Substantia nigra (tissue), 51 donors: ENCODE measurements at places on chromosomes 3 and 15.

DNA sequence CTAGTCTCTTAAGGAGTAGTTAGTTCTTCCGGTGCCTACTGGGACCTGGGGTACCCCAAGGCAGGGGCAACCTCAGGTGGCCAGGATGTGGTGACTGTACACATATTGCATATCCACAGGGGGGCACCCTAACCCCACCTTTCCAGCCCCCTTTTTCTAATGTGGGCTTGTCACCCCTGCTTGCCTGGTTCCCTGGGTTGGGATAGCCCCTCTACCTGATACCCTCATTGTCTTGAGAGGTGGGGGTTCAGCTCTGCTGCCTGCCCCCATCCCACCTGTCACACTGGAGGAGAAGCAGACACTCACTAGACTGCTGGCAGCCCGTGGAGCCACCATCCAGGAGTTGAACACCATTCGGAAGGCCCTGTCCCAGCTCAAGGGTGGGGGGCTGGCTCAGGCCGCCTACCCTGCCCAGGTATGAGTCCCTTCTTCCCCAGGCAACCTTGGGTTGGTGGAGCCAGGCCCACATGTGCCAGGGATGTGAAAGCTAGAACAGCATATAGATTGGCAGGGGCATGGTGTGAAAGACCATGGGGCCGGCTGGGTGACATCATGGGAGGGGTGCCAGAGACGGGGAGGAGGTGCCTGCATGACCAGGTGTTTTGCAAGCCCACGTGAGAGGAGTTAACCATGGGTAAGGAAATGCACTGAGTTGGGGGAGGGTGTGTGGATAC lies 4.0 kb downstream of the GLYCTK start:
- no peak for DNase-seq

DNA sequence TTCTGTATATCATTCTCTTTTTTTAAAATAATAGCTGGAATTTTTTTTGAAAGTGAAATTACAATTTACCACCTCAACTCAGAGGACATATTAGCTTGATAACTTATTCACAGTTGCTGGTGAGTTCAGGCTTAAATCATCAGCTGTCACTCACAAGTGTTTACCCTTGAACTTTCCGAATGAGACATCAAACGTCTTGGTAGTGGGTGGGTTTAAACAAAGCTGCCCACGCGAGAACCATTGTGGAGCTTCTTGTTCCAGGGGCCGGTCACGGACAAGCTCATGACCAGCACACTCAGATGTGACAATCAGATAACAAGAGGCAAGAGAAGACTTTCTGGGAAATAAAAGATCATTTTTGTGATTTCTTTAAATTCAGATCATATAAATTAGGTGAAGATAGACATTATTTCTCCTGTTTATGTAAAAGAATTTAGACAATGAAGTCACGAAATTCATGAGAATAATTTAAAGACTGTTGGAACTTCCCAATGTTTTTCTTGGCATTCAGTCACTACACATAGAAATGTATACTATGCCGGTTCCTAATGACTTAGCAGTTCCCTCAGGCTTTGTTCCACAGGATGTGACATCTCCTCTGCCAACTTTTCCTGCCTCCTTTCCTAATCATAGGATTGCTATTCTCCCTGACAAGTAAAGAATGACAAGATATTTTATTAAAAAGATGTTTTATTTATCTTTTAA lies 29.3 kb downstream of the BTD start:
- DNase-seq: no peak

- no peak for DNase-seq
Observed at GRCh38 chr3:154177406-154177805, 56.2 kb downstream of the ARHGEF26 start.

GRCh38 chr3:70606018-70606417 lies 293.6 kb upstream of the MDFIC2 start:
- DNase-seq: no peak

GRCh38 chr15:33494306-33494705 lies 183.5 kb downstream of the RYR3 start:
- DNase-seq: no peak

GRCh38 chr3:151630938-151631441 lies 102.7 kb upstream of the AADACL2 start:
- no peak for DNase-seq

GRCh38 chr3:120093119-120093910 lies 932 bp downstream of the GSK3B start:
- DNase-seq: no peak

DNA sequence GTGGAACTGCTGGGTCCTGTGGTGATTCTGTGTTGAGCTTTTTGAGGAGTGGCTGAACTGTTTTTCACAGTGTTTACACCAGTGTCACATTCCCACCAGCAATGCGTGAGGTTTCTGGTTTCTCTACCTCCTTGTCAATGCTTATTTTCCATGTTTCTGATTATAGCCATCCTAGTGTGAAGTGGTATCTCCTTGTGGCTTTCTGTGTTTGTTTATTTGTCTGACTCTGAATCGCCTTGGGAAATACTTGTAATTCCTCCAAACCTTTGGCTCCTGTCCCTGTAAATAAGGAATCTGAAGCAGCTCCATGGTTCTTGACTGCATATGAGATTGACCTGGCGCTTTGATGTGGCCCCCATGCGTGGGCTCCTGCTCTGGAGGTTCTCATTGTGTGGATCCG lies 20.6 kb downstream of the FAN1 start:
- DNase-seq: no peak

DNA sequence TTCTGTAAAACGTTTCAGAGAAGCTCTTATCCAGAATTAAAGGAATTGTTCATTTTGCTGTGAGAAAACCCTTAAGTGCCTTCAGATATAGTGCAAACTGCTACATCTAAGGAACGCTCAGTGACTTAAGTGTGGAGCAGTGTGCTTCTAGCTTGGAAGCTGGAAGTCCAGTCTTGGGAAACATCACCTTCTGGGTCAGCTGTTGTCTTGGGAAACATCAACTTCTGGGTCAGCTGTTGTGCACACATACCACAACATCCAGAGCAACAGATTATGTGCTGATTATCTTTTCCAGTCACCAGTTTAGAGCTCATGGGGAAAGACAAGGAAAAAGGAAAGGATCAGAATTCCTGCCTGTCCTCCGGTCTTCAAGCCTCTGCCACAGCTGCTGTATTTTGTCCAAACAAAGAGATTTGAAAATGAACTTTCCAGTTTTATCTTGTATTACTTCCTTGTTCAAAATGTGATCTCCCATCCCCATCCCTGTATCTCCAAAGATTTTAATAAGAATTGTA lies 713.6 kb downstream of the NSUN3 start:
- DNase-seq: no peak

DNA sequence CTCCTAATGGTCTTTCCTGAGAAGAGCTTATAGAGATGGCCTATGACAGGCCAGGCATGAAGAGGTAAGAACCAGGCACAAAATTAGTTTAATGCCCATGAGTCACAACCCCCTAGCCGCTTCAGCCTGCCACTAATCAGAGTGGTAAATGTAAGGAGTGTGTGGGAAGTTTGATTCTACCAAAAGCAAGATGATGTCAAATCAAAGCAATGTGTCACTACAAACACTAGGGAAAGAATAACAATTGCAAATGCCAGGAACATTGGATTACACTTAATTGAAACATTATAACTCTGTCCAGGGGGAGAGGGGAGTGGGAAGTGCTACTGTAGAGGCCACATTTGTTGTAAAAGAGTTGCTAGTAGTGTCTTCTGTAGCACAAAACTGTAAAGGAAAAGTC lies 596.6 kb upstream of the AGTR1 start:
- DNase-seq: no peak

GRCh38 chr3:17322106-17322793 lies 420.2 kb downstream of the TBC1D5 start:
- no peak for DNase-seq

DNA sequence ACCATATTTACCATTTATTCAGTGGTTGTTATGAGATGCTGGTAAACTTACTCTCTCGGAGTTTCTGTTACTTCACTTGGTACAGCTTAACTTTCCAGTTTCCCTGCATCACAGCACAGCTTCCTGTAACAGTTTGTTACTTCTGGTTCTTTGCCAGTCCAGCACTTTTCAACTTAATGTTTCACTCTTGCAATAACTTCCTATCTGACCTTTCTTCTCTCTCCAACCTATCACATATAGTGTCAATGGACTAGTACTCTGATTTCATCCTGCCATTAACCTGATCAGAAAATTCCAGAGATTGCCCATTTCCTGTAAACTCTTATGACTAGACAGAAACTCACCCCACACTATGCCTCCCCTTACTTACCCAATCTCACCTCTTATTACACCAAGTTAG lies 3.9 kb upstream of the ATP11B start:
- no peak for DNase-seq

DNA sequence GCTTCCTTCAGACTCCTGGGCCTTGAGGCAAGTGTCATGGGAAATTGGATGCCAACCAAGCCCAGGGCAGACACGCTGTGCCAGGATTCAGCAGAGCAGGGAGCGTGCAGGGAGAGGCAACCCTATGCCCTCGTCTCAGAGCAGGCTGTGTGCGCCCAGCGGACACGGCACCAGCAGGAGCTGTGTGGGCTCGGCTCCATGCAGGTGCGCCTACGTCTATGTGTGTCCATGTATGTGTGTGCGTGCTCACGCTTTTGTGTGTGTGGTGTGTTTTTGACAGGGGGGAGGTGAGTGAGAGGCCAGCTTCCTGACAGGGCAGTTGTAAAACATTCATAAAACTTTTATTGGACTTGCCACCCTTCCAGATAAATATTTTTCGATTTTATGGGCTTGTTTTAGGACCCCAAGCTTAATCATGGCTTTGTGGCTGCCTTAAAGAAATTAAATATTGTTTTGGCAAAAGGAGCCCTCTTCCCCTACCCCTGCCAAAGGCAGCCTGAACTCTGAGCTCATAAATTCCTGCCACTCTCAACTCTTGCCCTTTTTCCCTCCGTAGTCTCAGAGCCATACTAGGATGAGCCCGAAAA lies 84.4 kb downstream of the DNAJB8 start:
- no peak for DNase-seq

GRCh38 chr15:95989392-95989791 lies 341.1 kb upstream of the NR2F2 start:
- DNase-seq: no peak

- no peak for DNase-seq
Observed at GRCh38 chr3:113054552-113054951, 63.8 kb downstream of the GTPBP8 start.

- DNase-seq: no peak
Observed at GRCh38 chr15:25863111-25863967, at the start of gene ATP10A. TSS of gene ATP10A (minus strand) at chr15:25863327. CDS start at chr15:25863096, 231 bp downstream.

GRCh38 chr15:88810446-88810845 lies 7.2 kb downstream of the ACAN start:
- DNase-seq: no peak

- DNase-seq: no peak
Observed at GRCh38 chr3:28982906-28983305, 298.0 kb upstream of the RBMS3 start.

DNA sequence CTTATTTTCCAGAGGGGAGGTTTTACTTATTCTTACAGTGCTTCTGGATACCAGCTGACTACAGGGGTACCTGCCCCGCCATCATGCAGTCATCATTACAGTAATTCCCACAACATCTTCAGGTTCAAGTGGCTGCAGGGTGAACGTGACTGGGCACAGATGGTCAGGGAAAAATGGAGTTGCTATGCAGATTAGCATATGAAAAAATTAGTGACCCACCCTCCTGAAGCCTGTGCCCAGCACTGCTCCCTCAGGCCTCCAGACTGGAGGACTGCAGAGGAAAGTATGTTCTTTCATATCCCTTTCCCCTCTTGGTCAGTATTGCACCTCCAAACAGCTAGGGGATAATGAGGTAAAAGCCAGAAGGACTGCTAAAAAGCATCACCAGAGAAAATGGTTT lies 937.9 kb downstream of the TUSC7 start:
- DNase-seq: no peak

DNA sequence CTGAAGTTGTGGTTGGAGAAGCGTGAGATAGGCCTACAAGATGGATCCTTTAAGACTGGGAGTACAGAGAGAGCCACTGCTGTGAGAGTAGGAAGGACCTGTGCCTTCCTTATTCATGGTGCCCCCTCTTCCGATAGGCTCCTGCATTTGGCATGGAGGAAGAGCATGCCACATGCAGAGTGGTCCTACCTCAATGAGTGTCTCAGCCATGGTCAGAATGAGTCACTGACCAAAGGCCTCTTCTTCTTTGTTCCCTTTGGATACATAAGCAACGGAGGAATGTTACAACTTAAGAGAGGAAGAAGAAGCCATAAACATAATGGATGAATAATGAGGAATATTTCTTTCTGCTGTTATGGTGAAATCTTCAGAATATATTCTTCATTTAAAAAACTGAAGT lies 681.2 kb upstream of the GRM7 start:
- no peak for DNase-seq

- DNase-seq: no peak
Observed at GRCh38 chr3:181344331-181344730, 354.8 kb upstream of the DNAJC19 start.

DNA sequence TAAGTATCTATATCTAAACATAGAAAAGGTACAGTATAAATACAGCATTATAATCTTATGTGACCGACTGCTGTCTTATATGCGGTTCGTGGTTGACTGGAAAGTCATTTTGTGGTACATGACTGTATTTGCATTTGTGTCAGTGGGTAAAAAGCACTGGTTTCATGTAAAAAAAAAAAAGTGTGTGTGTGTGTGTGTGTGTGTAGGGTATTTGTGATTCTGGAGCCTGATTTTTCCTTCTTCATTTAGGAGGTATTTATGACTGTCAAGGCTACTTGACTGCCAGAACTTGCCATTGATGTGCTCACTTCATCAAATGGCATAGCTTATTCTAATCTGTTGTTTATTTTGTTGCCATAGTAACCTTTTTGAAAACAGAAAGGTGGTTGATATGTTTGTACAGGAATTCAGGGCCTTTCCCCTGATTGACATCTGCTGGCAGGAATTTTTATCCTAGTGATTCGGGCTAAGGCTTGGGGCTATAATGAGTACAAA lies 63.2 kb downstream of the AKAP13 start:
- no peak for DNase-seq

GRCh38 chr15:69496001-69496400 lies 43.4 kb downstream of the RPLP1 start:
- no peak for DNase-seq

DNA sequence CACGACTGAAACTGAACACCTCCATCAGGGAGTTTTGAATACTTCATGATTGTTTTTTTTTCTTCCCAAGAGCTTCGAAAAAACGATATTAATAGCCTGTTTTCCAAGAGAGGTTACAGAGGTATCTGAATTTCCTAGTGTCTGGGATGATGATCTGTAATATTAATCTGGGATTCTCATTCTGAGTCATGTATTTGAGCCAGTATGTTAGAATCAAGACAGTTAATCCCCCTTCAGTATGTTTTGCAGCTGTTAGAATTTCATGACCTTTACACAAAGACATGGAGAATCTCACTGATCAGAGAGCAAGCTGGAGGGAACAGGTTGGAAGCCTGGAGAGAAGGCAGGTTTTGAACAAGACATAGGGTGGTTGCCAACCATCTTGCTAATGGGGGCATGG lies 234.5 kb upstream of the GAP43 start:
- DNase-seq: no peak

GRCh38 chr3:154275965-154276364 lies 48.3 kb downstream of the DHX36 start:
- no peak for DNase-seq

DNA sequence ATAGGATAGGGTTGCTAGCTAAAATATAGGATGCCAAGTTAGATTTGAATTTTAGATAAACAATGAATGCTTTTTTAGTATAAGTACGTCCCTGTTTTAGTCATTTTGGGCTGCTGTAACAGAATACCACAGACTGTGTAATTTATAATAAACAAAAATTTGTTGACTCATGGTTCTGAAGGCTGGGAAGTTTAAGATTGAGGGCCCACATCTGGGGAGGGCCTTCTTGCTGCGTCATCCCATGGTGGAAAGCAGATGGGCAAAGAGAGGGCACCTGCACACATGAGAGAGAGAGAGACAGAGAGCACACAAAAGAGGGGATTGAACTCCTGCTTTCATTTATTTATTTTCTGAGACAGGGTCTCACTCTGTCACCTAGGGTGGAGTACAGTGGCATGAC lies 246.5 kb downstream of the EPHB1 start:
- DNase-seq: no peak
